ENCODE measurements at places on chromosomes 1 and 21.

DNA sequence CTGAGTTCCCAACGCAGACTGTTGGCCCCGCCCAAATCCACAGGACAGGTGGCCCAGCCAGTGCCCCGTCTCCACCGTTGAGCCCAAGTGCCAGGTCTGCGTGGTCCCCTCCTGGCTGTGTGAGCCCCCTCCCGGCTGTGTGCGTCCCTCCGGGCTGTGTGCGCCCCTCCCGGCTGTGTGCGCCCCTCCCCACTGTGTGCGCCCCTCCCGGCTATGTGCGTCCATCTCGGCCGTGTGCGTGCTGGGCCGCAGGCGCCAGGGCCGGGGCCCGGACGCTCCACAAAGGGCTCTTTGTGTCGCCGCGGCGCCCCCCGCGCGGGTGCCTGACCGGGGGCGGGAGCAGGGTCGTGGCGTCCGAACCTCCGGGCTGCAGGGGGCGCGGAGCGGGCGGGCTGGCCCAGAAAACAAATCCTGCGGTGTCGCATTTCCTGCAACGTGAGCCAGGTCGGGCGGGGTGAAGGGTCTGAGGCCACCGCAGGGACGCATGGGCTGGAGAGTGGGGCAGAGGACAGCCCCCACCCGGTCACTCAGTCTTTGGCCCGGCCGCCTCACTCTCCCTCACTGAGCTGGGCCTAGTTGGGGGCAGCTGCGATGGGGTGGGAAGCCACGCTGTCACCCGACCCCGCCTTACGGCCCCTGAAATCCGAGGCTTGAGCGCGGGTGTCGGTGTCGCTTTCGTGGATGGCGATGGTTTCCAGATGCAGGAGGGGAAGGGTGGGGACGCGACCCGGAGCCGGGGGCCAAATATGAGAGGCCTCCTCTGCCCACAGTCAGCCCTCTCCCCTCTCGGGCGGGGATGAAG is 18.8 kb downstream of the TNFRSF25 start:
- DNase-seq, result no peak

DNA sequence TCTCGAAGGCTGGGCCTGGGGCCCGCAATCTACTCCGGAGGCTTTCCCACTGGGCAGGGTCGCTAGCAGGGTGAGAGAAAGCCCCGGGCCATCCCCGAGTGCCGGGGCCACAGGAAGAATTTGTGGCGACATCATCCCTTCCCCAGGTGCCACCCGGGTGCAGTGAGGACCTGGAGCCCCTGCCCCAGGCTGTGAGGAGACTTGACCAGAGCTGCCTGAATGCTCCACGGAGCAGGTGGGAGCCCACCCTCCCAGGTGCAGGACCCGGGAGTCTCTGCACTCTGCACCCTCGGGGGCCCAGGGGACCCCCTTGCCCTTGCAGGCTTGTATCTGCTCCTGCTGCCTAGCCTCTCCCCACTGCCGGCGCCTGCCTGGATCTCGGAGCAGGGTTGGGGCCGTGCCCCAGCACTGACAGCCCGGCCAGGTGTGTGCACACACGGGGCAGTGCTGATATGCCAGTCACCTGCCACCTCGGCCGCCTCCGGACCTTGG is 67.5 kb upstream of the RGS7 start:
- no peak for DNase-seq

DNA sequence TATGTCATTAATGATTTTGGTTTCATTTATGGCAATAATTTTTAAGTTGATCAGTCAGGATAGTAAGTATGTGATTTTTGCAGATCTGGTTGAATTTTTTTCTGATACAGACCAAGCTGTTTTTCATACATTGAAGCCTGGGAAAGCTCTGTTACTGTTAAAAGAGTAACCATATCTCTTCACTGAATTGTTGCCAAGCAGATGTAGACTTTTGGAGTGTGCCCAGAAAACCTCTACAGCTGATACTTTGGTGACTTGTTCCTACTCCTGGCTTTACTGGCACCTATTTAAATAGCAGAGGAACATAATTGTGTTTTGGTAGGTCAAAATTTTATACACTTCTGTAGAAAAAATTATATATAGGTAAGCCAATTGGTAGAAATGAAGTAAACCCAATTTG is 49.4 kb downstream of the NFIA start:
- no peak for DNase-seq

GRCh38 chr1:5393603-5394002 is 598.6 kb downstream of the NPHP4 start:
- DNase-seq, result no peak

DNA sequence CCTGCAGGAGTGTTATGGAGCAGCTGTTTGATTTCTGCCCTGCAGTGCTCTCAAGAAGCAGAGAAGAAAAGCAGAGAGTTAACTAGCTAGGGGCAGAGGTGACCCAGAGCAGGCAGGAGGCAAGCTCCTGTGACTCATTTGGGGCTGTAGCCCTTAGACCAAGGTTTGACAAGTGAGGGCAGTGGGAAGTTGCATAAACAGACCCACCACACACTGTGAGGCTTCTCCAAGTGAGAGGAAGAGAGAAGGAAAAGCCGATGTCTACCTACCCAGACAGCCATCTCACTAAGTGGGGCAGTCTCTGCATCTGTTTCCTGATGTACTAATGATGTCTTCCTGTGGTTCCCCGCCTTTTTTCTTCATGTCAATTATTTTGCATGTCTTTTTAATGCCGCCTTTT is 159.9 kb upstream of the NR5A2 start:
- DNase-seq, result no peak

DNA sequence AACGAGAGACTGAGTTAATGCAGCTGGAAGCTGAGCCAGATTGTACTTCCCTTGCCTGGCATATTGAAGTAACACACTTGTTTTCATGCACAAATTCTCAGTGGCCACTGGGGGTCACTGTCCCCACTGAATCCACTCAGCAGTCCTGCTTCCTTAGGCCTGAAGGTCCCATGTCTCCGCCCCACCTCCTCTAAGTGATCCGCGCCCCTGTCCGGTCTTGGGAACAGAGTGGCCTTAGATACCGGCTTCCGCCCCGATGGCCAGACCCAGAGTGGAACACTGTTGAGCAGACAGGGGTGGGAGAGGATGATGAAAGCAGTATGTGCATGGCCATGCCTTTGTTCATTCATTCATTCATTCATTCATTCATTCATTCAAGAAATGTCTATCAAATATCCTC is 34.8 kb downstream of the CHAF1B start:
- peak; percentile 57 for DNase-seq

- DNase-seq, result peak; percentile 99
These were observed at the start of gene PLK3 for GRCh38 chr1:44799770-44800584. TSS of gene PLK3 (plus strand) at chr1:44800377. CDS start at chr1:44800464, 87 bp downstream.

DNA sequence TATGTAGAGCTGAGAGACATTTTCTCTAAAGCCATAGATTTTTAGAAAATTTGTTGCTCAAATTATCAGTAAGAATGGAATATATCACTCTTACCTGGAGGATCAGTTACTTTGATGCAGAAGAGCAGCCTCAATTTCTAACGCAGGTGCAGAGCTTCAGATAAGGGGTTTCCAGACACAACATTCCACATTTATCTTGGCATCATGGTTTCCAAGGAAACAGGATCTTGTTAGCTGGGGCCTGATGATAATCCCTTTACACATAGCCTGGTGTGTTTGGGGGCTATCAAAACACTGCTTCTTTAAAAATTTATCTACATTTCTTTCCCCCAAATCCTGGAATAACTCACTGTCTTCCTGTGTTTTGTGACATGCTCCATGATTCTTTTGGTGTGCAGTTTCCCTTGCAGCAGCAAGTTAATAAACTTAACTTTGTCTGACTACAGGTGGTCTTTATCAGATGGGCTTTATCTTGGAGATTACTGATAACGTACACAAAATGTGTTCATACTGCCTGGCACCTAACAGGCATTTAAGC is 2.7 kb upstream of the STX12 start:
- no peak for DNase-seq

- no peak for DNase-seq
These were observed 35.0 kb downstream of the PLD5 start for GRCh38 chr1:242489545-242489944.

DNA sequence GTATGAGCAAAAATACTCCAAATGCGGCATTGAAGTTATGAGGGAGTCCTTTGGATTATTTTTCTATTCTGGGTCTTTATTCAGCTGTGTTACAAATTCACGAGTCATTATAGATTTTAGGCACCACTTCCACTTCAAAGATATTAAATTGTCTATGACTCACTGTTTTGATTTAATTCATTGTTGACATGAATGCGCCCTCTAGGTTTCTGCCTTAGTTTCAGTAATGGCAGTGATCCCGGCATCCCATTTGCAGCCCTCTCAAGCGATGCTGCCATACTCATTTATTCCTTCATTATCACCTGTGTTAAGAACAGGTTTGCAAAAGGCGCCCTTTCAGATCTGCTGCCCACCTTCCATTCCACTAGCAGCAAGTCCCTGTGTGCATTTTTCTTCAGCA is 14.0 kb downstream of the RSPO1 start:
- no peak for DNase-seq

GRCh38 chr1:53359225-53359933 is 31.5 kb upstream of the LRP8 start:
- no peak for DNase-seq

- DNase-seq, result no peak
These were observed 10.8 kb downstream of the FTCD start for GRCh38 chr21:46144464-46145070.

DNA sequence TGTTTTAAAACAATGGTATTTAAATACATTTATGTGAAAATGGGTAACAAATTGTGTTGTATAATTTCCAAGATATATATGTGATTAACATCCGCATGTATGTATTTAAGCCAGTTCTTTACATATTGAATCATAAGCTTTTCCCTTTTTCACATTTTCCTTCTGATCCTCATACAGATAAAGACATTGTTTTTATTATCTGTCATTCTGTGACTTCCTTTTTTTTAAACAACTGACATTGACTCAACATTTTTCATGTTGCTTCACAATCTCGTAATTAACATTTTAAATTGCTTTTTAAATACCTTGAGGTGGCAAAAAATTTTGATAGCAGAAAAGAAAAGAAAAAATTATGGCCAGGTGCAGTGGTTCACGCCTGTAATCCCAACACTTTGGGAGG is 1.4 kb downstream of the STXBP3 start:
- DNase-seq, result no peak

DNA sequence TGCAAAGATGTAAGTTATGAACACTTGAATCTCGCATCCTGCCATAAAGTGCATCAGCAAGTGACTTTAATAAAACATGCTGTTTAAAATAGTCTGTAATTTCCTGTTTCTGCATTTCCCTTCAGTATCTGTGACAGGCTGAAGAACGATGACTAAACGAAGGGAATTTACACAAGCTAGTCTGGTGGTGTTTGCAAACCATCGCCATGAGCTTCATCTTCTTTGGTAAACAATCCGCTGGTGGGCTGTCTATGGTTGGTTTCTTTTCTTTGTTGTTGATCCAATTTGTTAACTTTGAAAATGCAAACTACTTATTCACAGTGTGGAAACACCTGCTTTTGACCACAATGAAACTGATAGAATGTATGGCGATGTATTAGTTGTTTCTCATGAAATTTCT is 13.9 kb downstream of the SERTAD4 start:
- no peak for DNase-seq

GRCh38 chr1:212341090-212341489 is 55.9 kb downstream of the PPP2R5A start:
- no peak for DNase-seq

DNA sequence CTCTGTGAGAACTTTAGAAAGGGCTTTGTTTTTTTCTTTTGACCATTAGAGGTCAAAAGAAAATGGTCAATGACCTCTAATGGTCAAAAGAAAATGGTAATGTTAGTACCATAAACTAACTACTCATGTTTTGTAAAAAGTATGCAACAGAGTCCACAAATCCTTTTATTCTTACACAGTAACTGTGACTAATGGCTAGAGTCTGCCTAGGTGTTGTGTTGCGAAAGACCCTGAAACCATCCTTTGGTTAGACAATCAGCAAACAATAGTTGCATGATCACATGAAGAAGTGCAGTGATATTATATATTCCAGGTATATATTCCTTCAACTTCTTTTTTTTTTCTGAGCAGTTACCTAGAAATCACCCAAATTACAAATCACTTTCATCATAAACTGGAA is 40.9 kb downstream of the NEGR1 start:
- no peak for DNase-seq

GRCh38 chr1:193402037-193402436 is 215.6 kb upstream of the B3GALT2 start:
- no peak for DNase-seq

GRCh38 chr1:25664357-25665199 is 48.0 kb downstream of the MAN1C1 start:
- no peak for DNase-seq

GRCh38 chr1:55868026-55868425 is 652.9 kb upstream of the USP24 start:
- no peak for DNase-seq

GRCh38 chr1:6547301-6547700 is 7.0 kb downstream of the NOL9 start:
- no peak for DNase-seq

DNA sequence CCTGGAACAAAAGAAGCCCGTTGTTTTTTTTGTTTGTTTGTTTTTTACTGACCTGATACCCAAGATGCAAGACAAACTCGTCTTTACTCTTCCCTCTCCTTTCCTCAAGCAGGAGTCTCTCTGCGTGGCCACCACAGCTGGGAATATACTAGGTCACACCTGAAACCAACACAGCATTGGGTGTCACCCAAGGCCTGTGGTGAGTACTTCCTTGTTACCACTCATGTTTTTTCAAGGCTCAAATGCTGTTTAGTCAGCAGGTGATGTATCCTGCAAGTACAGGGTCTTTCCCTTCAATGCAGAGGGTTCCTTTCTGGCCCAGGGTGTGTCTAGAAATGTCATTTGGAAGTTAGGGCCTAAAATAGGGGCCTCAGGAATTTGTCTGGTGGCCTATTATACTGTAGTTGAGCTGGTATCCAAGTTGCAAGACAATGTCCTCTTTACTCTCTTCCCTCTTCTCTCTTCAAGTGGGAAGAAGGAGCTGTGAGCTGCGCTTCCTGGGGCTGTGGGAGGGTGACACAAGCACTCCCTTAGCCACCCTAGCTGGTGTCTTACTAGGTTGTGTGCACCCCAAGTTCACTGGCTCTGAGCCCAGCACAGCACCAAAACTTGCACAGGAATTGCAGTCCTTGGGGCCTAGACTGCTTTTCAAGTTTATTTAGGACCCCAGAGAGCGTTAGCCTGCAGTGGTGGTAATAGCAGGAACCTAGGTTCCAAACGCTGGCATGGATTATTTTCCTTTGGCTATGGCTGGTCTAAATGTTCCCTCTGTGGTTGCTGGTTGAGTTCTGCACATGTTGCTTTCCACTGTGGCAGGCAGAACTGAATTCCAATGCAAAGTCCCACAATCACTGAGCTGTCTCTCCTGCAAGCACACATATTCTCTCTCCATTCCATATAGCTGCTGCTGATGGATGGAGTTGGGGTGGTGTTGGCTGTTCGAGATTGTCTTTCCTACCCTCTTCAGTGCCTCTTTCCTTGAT is 91.4 kb upstream of the LYPLAL1 start:
- no peak for DNase-seq

Data from activated CD4-positive, alpha-beta T cell treated with anti-CD3 and anti-CD28 coated beads, Interleukin-2, Interleukin-6, amounts not matched to agents 100 ng/mL and 50 ng/mL, durations not matched to agents 16 hours and 8 hours (primary cell).